ENCODE measurements at places on chromosomes 6 and 20.

- DNase-seq, result peak; percentile 73
These were observed 6.7 kb downstream of the MAFB start for GRCh38 chr20:40682104-40682981.

GRCh38 chr6:38750968-38751615 is 36.0 kb downstream of the DNAH8 start:
- no peak for DNase-seq

- DNase-seq, result no peak
These were observed 862 bp upstream of the TFAP2C start for GRCh38 chr20:56628015-56628872.

- DNase-seq, result peak; percentile 51
These were observed 2.3 kb downstream of the TOX2 start for GRCh38 chr20:43916881-43917371.

DNA sequence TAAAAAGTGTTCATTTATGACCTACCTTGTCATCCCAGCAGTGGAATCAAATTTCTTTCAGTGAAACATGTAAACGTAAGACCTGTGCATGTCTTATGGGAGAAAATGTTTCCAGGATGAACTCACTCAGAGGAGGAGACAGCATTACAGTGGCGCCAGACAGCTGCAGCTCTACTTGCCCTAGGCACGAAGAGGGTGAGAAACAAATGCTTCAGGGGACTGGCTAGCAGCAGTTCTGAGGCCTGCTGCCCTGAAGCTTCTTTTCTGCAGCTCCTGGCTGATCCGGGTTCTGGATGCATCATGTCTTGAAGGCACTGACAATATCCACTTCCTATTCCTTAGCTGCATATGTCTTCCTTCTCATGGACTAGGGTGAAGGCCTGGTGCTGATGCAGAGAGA is 120.2 kb downstream of the QRSL1 start:
- DNase-seq, result no peak

DNA sequence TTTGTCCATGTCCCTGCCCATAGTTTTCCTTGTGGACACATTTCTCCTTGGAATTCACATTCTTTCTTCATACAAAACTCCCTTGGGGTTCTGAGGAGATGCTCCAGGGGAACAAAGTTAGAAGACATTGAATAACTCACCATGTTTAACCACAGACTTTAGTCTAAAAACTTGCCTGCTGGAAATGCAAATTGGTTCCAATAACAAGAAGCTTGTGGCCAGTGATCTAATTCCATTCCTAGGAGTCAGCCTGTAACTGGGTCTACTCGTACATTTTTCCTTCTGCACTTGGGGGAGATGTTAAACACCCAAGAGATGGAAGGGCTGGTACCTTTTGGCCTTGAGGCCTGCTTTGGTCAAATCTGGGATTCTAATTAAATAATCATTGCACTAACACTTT is 60.2 kb downstream of the SCML4 start:
- DNase-seq, result no peak

DNA sequence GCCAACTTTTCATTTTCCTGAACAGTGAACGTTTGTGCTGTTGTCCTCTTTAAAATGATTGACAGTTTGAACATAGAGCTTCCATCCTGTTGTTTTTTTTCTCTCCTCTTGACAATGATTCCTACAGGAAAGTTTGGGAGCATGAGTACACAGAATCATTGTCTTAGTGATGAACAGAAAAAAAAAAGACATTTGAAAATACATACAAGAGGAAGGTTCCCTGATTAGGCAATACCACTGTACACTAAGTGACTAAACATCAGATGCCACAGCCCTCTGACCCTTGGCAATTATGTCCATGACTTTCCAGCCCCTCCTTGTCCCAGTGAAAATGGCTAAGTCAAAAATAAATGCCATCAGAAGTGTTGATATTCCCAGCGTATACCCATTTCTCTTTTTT is 71.5 kb downstream of the RTN4IP1 start:
- DNase-seq, result no peak

DNA sequence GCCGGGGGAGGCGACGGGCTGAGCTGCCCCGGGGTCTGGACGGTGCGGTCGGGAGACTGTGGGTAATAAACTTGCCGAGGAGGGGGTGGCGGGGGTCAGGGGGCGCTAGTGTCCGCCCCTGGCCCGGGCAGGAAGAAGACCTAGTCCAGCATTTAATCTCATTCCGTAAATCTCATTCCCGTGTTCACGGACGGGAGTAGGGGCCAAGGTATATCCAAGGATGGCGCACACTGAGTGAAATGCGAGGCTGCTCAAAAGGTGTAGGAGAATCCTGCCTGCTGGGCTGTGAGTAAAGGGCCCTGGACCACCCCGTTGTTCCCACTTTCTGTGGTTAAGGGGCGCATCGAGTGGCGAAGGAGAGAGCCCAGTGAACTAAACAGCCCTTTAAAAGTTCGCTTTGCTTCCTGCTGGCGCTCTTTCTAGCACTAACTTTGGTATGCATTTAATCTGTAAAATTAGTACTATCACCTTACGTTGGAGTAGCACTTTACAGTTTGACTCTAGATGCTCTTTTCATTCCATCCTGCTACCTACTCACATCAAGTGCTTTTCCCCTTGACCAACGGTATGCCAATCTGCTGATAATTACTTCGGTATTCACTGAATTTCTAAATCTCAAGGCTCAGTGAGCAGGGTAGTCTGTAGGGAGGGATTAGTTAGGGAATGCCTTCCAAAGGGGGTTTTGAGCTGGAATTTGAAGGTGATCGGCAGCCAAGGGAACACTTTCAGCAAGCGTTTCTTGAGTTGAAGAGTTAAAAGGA is 730 bp downstream of the PARD6B start:
- no peak for DNase-seq

GRCh38 chr6:109314313-109314712 is 68.0 kb downstream of the CD164 start:
- no peak for DNase-seq

DNA sequence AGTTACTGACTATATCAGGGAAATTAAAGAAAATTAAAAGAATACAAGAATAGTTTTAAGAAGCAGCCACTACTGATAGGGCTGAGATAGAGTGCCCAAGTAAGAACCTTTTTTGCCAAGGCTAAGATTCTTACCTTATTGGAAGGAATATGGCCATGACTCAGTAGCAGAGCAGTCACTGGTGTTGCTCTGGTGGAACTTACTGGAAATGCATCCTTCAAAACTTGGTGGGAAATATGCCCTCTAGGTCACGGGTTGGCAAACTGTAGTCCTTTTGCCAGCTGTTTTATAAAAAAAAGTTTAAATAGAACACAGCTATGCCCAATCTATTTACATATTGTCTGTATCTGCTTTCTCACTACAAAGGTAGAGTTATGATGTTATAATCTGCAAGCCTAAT is 6.0 kb downstream of the HSF2 start:
- no peak for DNase-seq

- no peak for DNase-seq
These were observed 9.6 kb upstream of the FOXF2 start for GRCh38 chr6:1379788-1380147.

DNA sequence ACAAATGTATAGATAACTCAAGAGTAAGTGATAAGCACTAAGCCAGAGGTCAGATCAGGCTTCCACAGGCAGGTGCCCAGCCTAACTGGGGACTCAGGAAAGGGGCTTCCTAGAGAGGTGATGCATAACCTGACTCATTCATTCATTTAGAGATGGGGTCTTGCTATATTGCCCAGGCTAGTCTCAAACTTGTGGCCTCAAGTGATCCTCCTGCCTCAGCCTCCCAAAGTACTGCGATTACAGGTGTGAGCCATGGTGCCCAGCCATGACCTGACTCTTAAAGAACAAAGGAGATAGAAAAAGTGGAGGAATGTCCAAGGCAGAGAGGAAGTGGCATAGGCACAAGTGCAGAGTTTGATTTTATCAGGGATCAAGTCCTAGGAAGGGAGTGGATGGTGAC is 41.9 kb downstream of the GJA10 start:
- no peak for DNase-seq

DNA sequence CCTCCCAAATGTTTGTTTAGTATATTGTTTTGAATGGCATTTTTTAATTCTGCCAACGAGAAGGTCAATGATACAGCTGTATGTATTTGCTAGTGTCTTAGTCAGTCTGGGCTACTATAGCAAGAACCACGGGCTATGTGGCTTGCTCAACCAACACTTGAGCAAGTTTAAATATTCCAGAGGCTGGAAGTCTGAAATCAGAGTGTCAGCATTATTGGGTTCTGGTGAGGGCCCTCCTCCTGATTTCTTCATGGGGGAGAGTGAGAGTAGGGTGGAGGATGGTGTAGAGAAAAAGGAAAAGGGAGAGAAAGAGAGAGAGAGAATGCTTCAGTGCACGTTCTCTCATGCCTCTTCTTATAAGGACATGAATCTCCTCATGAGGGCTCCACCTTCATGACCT is 144.6 kb downstream of the TSHZ2 start:
- DNase-seq, result no peak

DNA sequence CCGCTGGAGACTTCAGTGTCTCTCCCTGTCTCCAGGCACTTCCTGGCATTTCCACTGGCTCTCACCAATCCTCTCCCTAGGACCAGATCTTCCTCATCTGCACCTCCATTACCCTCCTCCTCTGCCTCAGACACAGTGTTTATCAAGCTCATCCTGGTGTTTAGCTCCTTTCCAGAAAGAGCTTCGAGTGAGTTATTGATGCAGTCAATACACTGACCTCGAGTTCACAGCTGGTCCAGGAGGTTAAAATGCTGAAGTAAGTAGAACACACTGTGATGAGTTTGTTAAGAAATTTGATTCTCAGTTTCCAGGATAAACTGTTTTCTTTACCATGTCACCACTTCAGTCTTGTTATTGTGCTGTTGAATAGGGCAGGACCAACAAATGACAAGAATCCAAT is 42.1 kb upstream of the ARMC2 start:
- no peak for DNase-seq

GRCh38 chr6:118280210-118280609 is 267.9 kb upstream of the PLN start:
- DNase-seq, result no peak

DNA sequence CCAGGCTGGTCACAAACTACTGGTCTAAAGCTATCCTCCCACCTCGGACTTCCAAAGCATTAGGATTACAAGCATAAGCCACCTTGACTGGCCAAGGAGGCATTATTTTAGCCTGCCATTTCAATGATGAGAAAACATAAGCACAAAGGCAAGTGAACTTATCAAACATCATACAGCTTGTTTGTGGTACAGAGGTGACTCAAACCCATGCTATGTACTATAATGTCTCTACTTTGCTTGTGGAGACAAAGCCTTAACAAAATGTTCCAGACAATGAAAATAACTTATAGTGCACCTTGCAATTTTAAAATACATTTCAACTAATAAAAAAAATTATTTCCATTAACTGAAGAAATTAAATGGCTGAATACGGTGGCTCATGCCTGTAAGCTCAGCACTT is 26.2 kb downstream of the HDAC2 start:
- no peak for DNase-seq

DNA sequence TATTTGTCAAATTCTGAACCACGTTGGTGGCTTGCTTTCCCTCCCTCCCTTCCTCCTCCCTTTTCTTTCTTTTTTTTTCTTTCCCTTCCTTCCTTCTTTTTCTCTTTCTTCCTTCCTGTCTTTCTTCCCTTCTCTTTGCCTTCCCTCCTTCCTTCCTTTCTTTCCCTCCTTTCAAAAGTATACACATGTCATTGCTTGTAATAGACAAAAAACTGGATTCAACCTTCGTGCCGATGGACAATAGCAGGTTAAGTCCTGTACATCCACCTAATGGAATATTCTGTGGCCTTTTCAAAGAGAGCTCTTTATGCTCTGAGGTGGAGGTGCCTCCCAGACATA is 72.2 kb downstream of the BANF2 start:
- no peak for DNase-seq

DNA sequence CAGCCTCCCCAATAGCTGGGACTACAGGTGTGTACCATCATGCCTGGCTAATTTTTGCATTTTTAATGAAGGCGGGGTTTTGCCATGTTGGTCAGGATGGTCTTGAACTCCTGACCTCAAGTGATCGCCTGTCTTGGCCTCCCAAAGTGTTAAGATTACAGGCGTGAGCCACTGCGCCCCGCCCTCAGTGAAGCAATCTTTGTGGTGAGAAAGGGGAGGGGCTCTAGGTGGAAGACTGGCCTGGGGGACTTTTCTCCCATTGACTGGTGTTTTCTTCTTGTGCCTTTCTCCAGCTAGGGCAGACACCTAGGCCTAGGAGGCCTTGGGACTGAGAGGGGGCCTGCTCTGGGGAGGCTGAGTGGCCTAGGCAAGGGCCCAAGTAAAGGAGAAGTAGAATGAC is 84.1 kb downstream of the DNAAF9 start:
- peak; percentile 68 for DNase-seq

GRCh38 chr6:16985513-16986284 is 116.2 kb upstream of the STMND1 start:
- DNase-seq, result no peak

GRCh38 chr6:14271789-14272736 is 154.5 kb downstream of the CD83 start:
- DNase-seq, result no peak

DNA sequence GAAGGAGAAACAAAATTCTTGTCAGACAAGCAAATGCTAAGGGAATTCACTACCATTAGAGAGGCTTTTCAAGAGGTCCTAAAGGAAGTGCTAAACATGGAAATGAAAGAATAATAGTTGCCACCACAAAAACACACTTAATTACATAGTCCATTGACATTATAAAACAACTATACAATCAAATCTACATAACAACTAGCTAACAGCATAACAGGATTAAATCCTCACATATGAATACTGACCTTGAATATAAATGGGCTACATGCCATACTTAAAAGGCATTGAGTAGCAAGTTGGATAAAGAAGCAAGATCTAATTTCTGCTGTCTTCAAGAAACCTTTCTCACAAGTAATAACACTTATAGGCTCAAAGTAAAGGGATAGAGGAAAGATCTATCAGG is 811.5 kb upstream of the CITED2 start:
- no peak for DNase-seq

DNA sequence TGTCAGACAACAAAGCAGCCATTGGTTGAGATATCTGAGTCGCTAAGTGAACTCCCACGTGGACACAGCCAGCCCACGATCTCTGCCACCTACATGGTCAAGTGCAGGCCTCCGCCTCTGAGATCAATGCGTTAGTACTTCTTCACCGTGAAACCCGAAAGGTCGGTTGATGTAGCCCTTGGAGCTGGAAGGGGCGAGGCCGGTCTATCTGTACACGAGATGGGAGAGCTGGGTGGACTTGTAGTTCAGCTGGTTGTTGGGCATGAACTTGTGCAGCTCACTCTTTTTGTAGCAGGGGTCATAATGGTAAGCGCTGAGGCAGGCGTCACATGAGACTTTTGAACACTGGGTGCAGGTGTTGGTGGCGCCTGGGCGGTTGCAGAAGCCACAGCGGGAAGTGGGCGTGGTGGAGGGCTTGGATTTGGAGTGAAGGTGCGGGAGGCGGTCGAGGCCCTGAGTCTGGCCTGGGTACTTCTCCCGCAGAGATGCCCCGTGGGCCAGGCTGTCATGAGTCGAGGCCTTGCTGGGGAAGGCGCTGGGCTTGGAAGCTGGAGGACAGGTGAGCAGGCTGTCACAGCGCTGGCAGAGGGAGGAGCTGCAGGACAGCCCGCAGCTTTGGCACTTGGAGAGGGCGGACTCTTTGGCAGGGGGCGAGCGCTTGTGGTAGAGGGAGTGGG is 9.8 kb downstream of the SPATA2 start:
- peak; percentile 50 for DNase-seq

- DNase-seq, result no peak
These were observed 28.5 kb upstream of the SERPINB1 start for GRCh38 chr6:2870046-2870636.

GRCh38 chr6:142225115-142225514 is 76.7 kb upstream of the ADGRG6 start:
- no peak for DNase-seq

GRCh38 chr20:21191839-21192238 is 66.0 kb downstream of the KIZ start:
- DNase-seq, result no peak

- no peak for DNase-seq
These were observed 719.7 kb upstream of the MARCKS start for GRCh38 chr6:113137426-113137825.

- DNase-seq, result no peak
These were observed 71.8 kb upstream of the FBXO30 start for GRCh38 chr6:145886228-145886956.
